ENCODE measurements at places on chromosomes 12 and 14.

DNA sequence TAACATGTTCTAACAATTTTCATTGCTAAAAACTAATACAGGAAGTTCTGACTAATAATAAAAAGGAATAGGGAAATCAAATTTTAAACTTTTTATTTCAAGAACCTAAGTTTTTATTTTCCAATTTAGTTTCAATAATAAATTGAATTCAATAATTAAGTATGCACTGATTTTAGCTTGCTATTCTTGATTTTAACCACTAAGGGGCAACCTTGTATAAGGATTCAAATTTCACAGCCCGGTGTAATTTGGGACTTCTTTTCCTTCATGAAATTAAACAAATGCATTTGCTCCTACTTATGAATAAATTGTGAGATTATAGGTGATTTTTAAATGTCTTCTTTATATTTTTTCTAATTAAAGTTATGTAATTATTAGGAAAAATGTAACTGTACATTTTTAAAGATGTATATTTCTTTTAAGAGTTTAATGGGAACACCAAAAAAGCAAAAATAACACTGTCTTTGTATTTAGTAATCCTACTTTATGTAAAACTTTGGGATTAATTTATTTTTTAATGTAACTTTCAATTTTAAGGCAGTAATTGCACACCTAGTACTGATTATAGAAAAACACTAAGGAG is 241.4 kb upstream of the PDZRN4 start:
- DNase-seq: peak; percentile 11

- DNase-seq: no peak
Measured at GRCh38 chr12:65672441-65672840, 151.8 kb upstream of the HMGA2 start.

DNA sequence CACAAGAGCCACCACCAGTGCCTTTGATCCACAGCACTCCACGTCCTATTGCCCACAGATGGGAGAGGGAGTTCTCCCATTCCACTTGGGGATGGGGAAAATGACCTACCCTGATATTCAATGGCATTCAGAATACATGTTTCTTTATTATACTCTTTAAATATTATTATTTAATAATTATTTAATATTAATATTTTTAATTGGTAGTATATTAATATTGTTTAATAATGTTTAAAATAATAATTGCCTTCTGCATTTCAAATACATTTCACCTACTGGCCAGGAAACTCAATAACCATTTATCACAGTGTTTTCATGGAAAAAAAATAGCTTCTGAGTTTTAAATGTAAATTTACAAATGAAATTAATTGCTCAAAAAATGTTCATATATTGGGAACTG is 127.4 kb upstream of the G2E3 start:
- DNase-seq: no peak

- no peak for DNase-seq
Measured at GRCh38 chr14:54766276-54767138, 136.1 kb downstream of the GCH1 start.

GRCh38 chr12:67415473-67415872 is 146.3 kb downstream of the CAND1 start:
- DNase-seq: no peak

DNA sequence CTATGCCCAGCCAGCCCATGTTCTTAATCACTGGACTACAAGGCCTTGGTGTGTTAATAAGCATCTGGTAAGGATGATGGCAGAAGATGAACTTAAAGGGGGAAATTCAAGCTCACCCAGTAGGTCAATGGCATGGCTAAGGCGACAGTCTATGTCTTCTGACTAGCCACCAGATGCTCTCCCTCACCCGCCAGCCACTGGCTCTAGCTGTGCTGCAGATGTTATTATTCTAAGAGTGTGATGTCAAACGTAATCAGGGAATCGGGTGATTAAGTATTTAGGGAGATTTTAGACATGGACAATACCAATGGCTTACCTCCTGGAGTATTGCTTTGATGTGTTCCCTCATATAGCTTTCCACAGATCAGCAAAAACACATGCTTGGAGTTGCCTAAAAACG is 39.2 kb upstream of the MAX start:
- no peak for DNase-seq

DNA sequence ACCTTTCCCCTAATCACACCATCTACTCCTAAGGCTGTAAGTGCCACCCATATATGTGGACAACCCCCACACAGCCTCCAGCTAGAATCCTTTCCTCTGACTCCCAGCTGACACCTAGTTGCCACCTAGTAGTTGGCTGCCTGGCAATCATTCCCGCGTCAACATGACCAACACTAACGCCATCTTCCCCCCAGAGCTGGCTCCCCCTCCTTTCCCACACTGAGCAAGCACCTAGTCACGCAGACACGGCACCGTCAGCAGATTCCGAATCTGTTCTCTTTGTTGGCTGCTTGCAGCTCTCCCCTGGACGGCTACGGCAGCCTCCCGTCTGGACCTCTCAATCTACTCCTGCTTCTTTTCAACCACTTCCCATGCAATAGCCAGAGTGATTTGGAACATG is 27.7 kb downstream of the UBR7 start:
- DNase-seq: peak; percentile 24

DNA sequence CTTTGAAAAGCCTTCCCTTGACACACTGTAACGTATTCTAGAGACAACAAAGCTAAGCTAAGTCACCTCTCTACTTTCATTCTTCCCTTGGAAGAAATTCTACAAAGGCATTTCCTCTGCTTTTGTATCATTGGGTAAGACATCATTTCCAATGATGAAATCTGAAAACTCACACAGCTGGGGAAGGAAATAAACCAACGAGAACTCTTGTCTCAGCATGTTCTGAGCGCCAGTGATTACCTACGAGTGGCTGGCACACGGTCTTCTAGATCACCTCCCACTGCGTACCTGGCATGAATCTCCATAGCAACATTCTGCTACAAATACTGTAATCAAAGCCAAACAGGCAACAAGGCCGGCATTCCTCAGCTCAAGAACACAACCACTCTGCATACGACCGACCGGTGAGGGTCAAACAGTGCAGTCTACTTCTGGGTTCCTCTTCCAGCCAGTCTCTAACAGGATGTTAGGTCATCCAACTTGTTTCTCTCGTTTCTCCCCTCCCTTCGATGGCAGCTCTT is 7.6 kb downstream of the VPS37B start:
- DNase-seq: peak; percentile 97

DNA sequence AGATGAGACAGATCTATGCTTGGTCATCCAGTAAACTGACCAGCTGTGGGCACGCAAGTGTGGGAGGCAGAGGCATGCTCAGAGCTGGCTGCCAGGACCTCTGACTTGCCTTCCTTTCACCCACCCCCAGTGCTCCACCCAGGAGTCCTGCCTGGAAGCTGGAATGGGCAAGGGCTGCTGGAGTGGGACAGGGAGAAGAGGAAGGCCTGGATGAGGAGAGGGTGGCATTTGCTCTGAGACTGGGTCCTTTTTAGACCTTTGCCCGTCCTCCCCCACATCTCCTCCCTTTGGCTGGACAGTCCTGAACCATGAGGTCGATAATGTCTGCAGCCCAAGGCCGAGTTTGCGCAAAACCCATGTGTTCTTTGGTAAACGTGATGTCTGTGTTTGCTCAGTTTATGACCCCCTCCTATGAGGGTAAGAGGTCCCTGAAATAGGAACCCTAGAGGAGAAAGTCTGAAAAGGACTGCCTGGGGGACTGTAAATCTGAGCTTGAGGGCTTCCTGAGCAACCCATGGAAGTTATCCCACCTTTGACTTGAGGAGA is 3.8 kb upstream of the INHBE start:
- no peak for DNase-seq

DNA sequence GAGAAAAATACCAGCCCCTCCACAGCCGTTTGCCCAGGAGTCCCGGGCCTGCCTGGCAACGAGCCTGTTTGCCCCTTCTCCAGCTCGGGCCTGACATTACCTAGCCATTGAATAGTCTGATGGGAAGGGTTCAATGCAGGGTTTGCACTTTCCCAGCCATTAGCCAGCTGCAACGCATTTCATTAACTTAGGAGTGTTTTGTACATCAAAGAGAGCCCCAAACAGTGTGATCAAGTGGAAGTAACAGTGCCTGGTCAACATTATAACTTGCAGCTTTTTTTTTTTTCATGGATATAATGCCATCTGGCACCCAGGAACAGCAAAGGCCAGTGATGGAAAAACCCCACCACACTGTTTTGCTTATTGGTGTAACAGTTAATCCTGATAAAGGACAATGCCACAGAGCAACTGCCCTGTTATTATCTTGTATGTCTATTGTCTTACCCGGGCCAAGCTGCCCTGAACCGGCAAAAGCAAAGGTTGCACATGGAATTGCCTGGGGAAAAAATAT is 38.0 kb downstream of the BTG1 start:
- no peak for DNase-seq

DNA sequence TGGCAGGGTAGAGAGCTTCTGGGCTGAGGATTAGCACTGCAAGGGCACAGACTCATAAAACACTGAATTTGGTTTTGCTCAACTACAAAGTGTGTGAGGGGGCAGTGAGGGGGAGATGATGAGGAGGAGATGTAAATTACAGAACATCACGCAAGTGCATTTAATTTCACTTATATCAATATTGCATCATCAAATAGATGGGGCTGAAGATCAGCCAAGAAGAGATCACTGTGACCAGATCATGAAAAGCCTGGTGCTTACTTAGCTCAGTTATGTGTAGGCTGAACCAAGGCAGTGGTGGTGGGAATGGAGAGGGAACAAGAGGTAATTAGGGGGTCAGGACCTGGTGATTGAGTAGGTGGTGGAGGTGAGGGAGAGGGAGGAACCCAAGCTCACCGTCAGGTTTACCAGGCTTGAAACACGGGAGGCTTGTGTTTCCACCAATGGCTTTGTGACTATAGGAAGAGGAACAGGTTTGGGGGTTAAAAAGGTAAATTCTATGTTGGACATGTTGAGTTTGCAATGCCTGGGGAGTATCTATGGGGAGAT is 11.3 kb downstream of the FOS start:
- DNase-seq: no peak

- DNase-seq: no peak
Measured at GRCh38 chr12:2751230-2751629, 43.5 kb upstream of the FKBP4 start.

DNA sequence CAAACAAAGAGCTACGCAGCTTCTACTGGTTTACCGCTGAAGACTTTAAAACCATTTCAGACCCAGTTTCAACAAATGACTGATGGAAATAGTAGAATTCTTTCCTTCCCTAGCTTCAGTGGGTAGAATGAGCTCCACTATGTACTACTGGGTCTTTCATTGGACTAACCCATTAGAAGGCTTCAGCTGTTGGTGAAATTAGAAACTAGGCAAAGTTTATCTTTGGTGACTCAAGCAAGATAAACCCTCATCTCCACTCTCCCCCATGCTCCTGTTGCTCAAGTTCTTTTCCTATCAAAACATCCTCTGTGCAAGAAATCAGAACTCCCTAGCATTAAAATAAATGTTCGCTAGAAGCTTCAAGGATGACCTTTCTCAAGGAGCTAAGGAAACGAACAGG is 159.2 kb downstream of the PAWR start:
- DNase-seq: peak; percentile 49

DNA sequence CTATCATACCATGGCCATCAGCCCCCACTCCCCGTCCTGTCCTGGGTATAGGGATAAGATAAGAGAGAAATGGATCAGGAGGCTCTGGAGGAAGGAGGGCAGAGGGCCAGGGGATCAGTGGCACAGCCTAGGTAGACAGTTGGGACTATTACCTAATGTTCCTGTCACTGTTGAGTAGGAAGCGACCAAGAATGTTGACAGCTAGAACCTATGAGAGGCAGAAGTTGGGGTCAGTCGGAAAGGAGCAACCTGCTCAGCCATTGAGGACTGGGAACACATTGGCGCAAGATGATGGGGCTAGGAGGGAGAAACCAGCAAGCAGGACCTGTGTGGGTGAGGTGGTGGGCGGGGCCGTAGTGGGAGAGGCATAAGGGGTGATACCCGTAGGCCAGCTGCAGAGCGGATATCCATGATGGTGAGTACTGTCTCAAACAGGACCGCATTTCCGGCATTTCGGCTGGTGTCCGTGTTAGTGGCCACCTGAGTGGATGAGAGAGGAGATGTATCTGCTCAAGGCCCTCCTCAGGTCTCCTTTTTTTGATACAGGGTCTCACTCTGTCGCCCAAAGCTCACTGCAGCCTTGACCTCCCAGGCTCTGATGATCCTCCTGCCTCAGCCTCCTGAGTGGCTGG is 3.3 kb downstream of the AP1G2 start:
- no peak for DNase-seq

DNA sequence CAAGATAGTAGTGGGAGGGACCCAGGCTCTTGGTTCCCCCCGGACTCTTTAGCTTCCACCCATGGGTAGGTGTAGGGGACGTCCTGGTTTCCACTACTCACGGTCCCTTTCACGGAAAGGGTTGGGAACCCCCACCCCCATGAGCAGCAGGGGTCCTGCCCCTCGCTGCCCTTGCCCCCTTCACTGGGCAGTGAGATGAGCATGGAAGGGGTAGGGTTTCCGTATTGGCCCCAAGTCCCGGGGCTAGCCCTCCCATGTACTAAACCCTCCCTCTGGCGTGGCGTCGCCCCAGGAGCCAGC is 12.7 kb downstream of the AGAP2 start:
- no peak for DNase-seq
